ENCODE measurements at places on chromosomes 5 and 9. TPM values are rescaled to one million over a fixed set of nuclear protein-coding genes. Genes with fewer than 3 reads are reported as not detected.

The ZMAT2 gene
- 44.7 TPM for total RNA-seq

The SUSD1 gene
- total RNA-seq = 4.7 TPM

The TXNDC8 gene
- not detected for total RNA-seq

The DCTN3 gene
- 122 TPM for total RNA-seq

The RAPGEF6 gene
- 18.8 TPM for total RNA-seq

The CEL gene
- under 0.01 TPM for total RNA-seq

The MYO10 gene
- total RNA-seq = 93.0 TPM

The AIF1L gene
- 0.18 TPM for total RNA-seq

The ARID3C gene
- total RNA-seq = not detected

The PCDHGA9 gene
- total RNA-seq = 3.9 TPM

The ARHGEF37 gene
- total RNA-seq = 0.28 TPM

The CDH9 gene
- total RNA-seq = not detected

The MAP3K1 gene
- 18.8 TPM for total RNA-seq

The ADAMTS19 gene
- total RNA-seq = 0.28 TPM

The PGM5 gene
- 14.7 TPM for total RNA-seq

The ELOVL7 gene
- 0.18 TPM for total RNA-seq

The ELAVL2 gene
- 0.28 TPM for total RNA-seq

The CCDC192 gene
- not detected for total RNA-seq

The OSMR gene
- total RNA-seq = 38.9 TPM

The ANKRD33B gene
- total RNA-seq = 2.5 TPM

The DCTN4 gene
- 50.2 TPM for total RNA-seq

The BSPRY gene
- total RNA-seq = not detected

The PCDHGA11 gene
- total RNA-seq = 5.4 TPM

The MLLT3 gene
- 21.1 TPM for total RNA-seq

The CAVIN4 gene
- 4.2 TPM for total RNA-seq

The SERF1B gene
- 10.4 TPM for total RNA-seq

The SLC34A1 gene
- not detected for total RNA-seq

Data from IMR-90 (cell line).